Stimulated activated CD8-positive, alpha-beta memory T cell treated with anti-CD3 and anti-CD28 coated beads, Interleukin-7, amount 100 ng/mL, for 24 hours (primary cell): ENCODE measurements at places on chromosomes 1 and 21.

GRCh38 chr1:31414980-31415370 lies 2.0 kb downstream of the SERINC2 start:
- DNase-seq: no peak

GRCh38 chr1:218742467-218743262 lies 397.5 kb downstream of the TGFB2 start:
- DNase-seq: no peak

DNA sequence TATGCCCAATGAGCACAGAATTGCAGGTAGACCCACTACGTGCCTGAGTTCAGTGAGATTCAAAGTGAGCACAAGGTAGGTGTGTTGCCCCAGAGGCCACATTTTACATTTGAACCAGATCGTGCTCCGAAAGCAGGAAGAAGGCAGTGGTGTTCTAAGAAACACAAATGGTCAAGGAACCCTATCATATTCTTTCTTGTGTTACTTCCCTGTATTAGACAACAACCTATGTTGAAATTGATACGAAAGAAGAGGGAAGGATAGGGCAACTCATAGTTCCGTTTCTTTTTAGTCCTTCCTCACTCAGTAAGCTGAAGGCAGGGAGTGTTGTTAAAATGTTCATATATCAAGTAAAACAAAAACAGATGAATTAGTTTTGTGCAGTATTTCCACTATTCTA lies 33.9 kb downstream of the OLFML2B start:
- DNase-seq: no peak

DNA sequence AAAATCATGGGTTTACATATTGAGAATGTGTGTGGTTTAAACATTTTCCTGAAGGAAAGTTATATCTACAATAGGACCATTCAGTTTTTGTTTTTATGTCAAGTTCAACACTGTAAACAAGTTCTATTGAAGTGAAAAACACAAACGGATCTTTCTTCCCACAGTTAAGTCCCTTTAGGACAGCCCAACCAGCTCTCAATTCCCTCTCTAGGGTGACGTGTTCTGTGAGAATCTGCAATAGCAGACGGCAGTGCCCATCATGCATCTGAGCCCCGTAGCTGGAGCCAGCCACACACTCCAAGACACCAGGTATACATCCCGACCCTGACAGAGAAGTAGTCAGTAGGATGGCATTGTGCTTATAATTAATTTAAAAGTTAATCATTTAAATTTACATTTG lies 26.3 kb upstream of the IVNS1ABP start:
- no peak for DNase-seq

DNA sequence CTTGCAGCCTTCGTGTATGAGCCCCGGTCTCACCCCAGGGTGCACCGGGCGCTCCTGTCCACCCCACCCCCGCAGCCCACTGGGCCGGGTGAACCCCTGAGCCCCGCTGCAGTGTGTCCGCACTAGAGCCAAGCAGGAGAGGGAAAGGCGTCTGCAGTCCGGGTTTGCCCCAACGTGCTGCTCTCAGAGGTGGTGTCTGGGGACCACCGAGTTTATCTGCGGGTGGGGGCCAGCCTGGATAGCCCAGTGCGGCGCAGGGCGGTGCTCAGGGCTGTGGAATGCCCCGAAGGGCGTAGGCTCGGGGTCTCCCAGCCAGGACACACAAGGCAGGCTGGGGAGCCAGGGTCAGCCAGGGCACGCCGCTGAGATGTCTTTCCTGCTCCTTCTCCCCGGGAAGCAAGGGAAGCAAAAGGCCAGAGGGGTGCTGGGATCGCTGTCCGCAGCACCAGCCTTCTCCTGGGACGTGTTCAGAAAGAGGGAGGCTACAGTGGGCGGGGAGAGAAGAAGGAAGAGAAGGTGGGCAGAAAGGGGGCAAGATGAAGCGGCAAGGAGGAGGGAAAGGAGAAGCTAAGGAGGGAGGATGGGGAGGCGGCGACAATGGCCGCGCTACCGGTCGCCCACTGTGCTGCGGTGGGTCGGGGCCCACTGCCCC lies 56.6 kb downstream of the MAB21L3 start:
- no peak for DNase-seq

GRCh38 chr1:243596431-243597062 lies 253.5 kb downstream of the AKT3 start:
- DNase-seq: no peak

DNA sequence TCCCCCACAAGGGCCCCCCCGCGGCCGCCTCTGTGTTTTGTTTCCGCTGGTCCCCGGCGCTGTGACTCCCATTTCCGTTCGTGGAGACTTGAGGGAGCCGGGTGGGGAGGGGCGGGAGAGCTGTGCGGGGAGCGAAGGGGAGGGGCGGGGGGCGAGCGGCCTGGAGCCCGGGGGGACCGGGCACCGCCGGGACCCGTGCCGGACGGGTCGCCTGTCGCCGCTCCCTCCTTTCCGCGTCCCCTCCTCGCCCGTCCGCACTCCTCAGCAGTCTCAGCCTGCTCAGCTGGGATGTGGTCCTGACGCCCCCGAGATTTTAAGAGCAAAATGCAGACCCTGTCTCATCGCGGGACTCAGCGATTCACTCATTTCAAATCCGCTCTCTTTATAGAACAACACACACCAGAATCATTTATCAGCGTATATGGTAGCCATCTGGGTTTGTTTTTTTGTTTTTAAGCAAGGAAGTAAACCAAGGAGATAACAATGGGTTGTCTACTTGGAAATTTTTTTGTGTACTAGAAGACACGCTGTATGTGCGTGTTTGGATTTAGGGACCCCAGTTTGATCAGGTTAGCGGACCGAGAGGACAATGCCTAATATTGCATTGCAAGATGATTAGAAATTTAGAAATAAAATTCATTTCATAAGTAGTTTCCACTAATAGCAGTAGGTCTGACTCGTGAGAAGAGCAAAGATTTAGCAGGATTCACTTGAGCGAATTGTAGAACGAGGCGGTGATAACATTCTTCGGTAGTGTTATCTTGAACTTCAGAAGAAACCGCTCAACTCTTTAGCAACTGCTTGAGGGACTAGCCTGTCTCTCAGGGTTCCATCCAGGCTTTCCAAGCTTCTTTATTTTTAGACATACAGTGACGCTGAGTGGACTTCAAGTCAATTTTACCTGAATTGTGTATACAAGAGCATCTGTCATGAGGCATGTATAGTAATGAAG lies 1.1 kb downstream of the GABPA start:
- DNase-seq: peak; percentile 61

DNA sequence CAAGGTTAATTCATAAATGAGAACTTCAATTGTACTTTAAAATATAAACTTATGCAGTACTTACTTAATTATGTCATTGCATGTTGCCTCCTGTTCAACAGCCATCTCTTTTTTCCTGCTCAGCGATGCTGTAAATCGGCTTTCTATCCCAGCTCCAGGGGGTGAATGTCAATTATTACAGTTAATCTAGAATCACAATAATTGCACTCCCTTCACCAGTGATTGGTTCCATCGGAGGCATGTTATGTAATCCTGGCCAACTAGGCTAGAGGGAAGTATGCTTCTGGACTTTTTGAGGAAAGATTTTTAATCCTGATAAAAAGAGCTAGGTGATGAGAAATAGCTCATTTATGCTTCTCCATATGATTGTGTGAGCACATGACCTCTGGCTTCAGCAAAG lies 53.8 kb upstream of the SGIP1 start:
- DNase-seq: no peak

DNA sequence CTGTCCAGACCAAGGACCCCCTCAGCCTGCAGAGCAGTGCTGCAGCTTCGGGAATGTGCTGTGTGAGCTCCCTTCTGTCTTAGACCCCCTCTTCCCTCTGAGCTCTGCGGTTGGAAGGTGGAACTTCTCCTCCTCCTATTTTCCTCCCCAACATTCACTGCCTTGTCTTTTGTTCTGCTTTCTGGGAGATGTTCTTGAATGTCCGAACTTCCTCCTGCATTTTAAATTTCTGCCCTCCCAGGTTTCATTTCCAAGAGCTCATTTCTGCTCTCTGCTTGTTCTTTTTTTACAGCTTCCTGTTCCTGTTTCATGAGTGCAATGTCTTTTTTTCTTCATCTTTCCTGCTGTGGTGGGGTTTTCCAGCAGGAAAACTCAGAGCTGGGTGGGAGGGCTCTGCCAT lies 29.3 kb downstream of the RRP1 start:
- DNase-seq: no peak

DNA sequence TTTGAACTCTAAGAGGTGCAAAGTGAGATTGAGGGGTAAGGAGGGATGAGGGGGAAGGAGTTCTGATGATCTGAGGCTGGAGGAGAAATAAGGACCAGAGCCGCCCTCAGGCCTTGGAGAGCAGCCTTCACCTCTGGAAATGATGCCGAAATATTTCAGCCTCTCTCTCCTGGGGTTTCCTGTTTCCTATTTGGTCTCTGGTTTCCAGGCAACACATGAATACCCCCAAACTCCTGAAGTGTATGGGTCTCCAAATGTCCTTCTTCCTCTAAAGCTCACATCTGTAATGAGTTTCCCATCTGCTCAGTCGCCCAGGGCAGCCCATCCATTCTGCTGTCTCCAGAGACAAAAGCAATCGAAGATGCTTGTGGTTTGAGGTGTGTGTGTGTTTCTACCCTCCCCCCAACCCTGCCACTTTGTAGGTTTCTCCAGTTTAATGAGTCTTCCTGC lies 52.0 kb upstream of the FAM20B start:
- no peak for DNase-seq

DNA sequence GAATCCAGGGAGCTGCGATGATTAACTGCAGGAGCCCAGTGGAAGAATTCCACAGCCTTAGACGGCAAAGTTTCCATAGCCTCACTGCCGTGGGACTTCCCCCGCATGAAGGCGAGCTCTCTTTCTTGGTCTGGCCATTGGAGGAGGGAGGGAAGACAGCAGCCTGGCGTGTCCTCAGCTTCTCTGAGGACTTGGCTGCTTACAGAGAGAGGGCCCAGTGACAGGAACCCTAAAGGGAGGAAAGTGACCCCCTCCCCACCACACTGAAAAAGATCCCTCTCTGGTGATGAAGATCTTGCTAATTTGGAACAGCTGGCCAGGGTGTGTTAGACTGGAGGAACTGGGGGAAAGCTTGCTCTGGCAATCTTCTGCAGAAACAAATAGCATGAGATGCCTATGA lies 41.0 kb downstream of the ATP2B4 start:
- DNase-seq: no peak

GRCh38 chr1:33094971-33095604 lies 14.1 kb downstream of the AZIN2 start:
- DNase-seq: no peak

DNA sequence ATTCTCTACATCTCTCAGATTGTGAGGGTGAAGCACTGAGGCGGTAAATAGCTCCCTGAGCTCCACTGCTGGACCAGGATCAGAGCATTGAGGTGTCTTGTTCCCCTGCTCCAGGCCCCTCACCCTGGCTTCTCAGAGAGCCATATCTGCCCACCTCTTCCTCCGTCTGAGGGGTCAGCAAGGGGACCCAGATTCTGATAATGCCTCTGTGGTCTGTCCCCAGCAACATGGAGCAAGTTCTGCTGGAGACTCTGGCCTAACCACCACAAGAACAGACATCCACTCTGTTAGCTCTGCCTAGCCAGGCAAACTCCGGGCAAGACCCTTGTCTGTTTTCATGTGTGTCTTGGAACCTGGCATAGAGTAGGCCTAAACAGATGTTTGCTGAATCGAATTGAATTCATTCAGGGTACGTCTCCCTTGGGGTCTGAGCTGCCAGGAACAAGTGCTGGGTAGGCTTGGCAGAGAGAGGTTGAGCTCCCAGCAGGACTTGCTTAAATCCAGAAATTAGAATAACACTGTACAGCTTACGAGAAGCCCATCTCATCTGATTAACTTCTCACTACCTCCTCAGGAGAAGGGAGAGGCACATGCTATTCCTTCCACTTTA lies 2.3 kb downstream of the TRAF5 start:
- no peak for DNase-seq
